Urothelium cell line (cell line): ENCODE measurements at places on chromosomes 1 and 21.

DNA sequence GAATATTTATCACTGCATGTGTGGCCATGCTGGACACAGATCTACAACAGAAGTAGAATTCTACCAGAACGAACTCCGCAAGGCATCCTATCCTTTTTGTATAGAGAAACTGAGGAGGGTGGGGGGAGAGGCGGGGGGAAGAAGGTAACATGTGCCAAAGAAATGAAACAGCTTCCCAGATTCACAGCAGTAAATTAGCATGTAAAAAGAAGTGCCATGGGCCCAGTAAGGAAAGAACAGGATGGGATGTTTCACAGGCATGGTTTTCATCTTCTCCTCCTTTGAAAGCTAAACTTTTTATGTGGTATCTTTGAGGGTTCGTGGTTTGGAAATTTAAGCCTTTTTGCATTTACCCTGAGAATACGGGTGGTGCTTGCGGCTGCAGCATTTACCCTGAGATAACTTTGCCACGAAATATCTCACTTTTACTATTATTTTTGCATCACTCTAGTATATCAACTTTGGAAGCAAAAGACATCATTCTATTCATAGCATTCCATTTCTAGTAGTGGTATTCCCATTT, 168.9 kb downstream of the TPR start:
- no peak for DNase-seq

DNA sequence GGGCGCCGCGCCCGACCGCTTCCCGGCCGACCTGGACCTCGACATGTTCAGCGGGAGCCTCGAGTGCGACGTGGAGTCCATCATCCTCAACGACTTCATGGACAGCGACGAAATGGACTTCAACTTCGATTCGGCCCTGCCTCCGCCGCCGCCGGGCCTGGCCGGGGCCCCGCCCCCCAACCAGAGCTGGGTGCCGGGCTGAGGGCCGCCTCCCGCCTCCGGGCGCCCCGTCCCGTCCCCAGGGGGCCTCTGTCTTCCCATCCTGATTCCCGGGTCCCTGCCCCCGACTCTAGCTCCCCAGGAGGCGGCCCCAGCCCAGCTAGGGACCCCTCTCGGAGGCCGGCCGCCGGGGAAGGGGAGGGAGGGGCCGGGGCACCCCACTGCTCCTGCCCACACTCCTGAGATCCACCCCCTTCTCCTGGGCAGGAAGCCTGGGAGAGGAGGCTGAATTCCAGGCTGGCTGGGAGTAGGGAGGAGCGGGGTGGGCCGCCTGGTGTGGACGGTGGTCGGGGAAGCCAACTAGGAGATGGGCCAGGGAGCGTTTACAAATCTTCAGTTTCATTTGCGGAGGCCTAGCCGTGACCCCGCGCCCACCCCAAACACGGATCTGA, 21.4 kb downstream of the FOXO6 start:
- DNase-seq, result no peak

DNA sequence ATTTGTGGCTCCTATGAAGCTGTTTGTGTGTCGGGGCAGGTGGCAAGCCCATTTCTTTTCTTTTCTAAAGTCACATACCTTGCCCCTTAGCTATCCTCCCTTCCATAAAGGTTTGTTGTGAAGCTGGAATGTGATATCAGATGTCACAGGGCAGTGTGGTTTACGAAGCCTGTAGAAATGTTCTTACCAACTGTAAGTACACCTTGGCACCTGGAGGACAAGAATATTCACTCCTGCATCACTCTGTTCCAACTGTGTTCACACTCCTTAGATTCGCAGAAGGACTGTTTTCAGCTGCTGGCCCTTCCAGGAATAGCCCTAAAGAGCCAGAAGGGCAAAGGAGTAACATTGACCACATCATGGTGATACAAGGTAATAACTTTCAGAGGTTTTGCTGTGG, 176.9 kb downstream of the FGGY start:
- no peak for DNase-seq

- DNase-seq, result peak; percentile 70
Measured at GRCh38 chr1:153677718-153678518, 570 bp upstream of the NPR1 start.

- no peak for DNase-seq
Measured at GRCh38 chr1:215523906-215524305, 43.2 kb upstream of the KCTD3 start.

DNA sequence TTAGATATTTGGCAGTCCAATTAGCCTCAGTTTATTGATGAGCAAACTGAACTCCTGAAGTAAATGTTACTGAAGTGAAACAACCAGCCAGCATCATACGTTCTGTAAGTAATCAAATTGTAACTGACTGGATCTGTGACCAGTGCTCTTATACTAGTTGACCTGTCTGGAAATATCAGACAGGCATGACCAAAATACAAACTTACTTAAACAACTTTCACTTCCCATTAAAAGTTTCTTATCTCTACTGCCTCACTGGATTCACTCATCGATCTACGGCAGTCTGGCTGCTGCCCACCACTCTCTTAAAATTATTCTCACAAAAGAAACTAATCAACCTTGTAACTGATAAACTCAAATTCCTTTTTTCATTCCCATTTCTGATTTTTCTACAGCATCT, 56.4 kb downstream of the WDR3 start:
- DNase-seq, result no peak

DNA sequence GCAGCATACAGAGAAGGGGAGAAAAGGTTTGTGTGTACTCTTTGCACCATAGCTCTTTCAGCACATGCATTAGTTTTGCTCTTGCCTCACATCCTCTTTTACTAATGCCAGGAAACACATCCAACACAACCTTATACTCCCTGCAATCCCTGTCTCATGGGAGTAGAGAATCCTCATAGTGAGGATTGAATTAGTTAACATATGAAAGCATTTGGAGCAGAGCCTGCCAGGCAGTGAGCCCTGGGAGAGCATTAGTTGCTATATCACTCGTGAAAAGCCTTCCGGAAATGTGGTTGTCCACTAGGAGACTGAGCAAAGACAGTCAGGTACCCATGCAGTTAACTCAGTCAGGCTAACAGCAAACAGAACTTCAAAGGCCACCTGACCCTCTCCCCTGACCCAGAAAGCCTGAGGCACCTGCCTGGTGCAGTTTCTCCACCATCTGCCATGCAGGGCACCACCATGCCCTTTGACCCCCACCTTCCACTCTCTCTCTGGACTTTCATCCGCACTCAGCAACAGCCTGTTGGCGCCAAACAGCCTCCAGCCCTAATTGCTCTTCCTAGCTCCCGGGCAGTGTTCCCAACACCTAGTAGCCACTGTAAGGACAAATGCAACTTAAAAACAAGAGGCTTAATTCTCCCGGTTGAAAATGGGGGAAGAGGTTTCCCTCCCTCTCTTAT, 14.9 kb upstream of the AGT start:
- no peak for DNase-seq

GRCh38 chr1:12372180-12372579, 142.3 kb downstream of the VPS13D start:
- DNase-seq, result no peak

DNA sequence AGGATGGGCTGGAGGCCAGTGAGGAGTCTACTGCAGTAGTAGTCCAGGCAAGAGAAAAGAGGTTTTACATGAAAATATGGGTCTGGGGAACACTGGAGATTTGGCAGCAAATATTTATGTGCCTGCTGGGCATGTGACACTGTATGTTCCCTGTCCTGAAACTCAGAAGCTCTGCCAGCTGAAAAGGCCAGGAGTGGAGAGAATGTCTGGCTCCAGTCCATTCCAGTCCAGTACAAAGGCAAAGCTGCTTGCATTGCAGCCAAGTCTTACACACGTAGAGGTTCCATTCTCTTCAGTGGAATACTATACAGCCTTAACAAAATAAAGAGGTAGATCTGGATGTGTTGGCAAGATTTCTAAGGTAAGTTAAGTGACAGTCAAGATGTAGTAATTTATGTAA, 7.5 kb upstream of the YBX1 start:
- DNase-seq, result no peak

GRCh38 chr1:209741889-209742288, 14.0 kb upstream of the TRAF3IP3 start:
- DNase-seq, result no peak

- DNase-seq, result no peak
Measured at GRCh38 chr1:107473065-107473464, 332.2 kb downstream of the NTNG1 start.

GRCh38 chr1:16386454-16387113, 19.5 kb downstream of the SZRD1 start:
- DNase-seq, result peak; percentile 59
